RWPE1 (cell line): ENCODE measurements at places on chromosomes 11 and 22.

- DNase-seq = no peak
These were observed 91.1 kb downstream of the BRD1 start for GRCh38 chr22:49736538-49736937.

DNA sequence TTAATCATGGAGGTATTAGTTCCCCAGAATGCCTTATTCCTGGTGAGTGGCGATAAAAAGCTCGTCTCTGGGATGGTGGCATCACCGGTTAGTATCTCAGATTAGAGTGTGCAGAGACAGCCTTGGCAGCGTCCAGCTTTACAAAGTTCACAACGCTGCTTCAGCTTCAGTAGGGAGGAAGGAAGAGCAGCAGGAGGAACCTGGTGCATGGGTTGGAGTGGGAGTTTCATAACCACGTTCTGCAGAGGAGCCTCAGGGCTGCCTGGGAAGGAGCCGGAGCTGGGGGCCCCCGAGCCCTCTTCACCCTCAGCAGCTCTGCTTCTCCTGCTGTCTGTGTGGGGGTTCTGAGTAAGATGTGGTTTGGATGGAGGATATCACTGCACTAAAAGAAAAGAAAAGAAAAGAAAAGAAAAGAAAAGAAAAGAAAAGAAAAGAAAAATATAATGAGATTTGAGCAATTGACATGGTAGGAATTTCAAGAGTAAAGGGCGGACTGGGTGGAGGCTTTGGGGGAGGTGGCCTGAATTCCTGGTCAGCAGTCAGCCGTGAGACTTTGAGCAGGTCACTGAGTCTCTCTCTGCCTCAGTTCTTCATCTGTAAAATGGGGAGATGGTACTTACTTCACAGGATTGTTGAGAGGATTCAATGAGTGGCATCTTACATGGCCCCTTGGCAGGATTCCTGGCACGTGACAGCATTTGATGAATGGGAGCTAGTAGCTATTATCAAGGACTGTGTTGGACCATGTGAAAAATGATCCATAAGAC is 6.5 kb downstream of the ASPHD2 start:
- no peak for DNase-seq

GRCh38 chr11:128894685-128895084 is 3.5 kb downstream of the KCNJ5 start:
- no peak for DNase-seq

DNA sequence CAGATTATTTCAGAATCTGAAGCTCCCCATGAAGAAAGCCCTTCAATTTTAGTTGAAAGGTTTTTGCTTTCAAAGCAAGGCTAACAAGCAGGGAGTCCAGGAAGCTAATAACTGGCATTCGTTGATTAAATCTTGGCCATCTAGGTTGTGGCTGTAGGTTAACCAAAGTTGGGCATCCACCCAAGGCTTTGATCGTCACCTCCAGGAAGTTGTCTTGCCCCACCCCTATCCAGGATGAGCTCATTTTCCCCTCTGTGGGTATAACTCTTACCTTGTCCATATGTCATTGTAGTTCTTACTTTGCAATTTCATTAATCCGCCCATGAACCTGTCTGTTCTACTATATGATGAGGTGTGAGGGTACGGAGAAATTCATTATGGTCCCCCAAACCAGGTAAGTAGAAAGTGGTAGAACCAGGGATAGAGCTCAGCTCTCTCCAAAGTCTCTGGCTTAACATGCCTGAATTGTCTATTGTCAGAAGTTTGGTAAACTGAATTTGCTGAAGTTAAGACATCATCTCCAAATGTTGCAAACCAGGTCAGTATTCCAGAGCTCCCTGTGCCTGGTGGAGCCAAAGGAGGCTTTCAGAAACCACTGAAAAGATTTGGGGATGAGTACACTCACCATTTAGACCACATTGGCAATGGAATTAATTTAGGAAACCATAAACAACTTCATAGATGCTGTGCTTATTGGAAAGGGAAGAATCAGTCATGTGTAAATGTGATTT is 97.1 kb downstream of the CD44 start:
- peak; percentile 18 for DNase-seq

DNA sequence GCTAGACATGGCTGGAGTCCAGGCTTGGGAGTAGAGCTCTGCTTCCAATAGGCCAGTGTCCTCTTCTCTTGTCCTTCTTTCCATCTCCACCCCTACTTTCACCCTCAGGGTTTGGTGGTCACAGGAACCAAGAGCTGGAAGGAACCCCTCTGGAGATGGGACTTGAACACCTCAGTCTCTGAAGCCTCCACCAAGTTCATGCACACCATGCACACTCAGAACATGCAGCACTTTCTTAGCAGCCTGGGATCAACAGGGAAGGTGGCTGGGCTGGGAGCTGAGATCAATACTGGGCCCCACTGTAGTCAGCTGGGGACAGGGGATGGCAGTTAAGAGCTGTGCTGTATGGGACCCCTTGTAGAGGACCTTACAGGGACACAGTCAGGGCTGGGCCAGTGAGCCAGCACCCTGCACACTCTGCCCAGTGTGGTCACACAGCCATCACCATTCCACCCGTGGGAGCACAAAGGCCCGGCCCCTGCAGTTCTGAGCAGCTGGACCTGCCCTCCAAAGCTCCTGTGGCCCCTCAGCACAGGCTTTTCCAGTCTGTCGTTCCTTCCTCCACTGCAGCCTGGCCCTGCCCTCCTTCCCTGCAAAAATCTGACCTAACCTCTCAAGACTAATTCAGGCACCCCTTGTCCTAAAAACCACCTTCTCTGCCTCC is 47.7 kb downstream of the GAB4 start:
- no peak for DNase-seq

DNA sequence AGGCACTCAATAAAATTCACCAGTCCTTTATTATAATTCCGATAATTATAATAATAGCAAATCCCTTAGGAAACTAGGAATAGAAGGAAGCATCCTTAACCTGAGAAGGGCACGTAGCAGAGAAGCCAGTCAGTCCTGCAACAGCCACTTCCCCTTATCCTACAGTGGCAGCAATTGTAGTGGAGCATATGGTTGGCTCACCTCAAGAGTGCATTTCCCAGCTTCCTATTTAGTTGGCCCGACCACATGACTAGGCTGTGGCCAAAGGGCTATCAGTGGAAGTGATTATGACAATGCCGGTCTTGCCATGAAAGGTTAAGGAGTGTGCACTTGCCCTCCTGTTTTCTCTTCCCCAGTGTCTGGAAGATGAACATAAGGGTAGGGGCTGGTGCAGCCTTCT is 27.0 kb downstream of the TESMIN start:
- DNase-seq = no peak

- DNase-seq = no peak
These were observed 42.5 kb downstream of the CTSC start for GRCh38 chr11:88295028-88295427.

GRCh38 chr11:10606536-10607208 is 38.2 kb upstream of the LYVE1 start:
- no peak for DNase-seq

DNA sequence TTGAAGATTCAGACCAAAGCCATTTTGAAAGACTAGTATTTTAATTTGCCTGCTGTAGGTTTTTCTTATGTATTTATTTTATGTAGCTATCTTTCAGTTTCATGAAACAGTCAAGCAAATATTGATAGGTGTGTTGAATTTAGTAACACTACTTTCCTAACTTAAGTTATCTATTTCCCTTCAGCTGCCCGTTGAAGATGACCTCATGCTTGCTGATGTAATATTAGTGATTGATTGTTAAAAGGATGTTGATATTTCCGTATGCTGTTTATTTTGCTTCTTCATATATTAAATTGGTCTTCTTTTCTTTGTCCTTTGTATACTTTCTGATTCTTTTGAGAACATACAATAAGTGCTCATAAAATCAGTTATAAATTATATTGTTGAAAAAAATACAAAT is 86.8 kb upstream of the CHORDC1 start:
- DNase-seq = no peak

GRCh38 chr11:73520353-73521061 is 77.4 kb downstream of the FAM168A start:
- no peak for DNase-seq

- no peak for DNase-seq
These were observed 292.8 kb upstream of the RAG2 start for GRCh38 chr11:36890841-36891240.

GRCh38 chr11:16750417-16750816 is 12.0 kb downstream of the C11orf58 start:
- no peak for DNase-seq

- DNase-seq = no peak
These were observed 6.3 kb upstream of the LRRC32 start for GRCh38 chr11:76676636-76677457.

DNA sequence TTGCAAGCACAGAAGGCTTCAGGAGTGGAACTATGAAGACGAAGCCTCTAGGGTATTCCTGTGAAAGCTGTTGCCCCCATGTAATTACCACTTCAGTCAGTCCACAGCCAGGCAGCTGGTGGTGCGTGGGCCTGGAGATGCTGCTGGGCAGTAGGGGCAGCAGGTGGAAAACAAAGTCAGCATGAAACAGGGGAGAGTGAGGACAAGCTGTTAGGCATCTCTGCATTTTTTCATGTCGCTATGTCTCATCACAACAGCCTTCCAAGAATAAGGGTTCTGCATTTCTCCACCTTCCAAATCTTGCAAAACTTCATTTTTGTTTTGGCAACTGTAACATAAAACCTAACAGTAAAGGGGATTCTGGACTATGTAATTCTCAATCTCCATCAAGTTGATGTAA is 757.5 kb downstream of the NELL1 start:
- DNase-seq = no peak

GRCh38 chr22:46035380-46035741 is 58.4 kb upstream of the WNT7B start:
- no peak for DNase-seq

- DNase-seq = no peak
These were observed 2.4 kb downstream of the TRMT112 start for GRCh38 chr11:64314805-64315561.

DNA sequence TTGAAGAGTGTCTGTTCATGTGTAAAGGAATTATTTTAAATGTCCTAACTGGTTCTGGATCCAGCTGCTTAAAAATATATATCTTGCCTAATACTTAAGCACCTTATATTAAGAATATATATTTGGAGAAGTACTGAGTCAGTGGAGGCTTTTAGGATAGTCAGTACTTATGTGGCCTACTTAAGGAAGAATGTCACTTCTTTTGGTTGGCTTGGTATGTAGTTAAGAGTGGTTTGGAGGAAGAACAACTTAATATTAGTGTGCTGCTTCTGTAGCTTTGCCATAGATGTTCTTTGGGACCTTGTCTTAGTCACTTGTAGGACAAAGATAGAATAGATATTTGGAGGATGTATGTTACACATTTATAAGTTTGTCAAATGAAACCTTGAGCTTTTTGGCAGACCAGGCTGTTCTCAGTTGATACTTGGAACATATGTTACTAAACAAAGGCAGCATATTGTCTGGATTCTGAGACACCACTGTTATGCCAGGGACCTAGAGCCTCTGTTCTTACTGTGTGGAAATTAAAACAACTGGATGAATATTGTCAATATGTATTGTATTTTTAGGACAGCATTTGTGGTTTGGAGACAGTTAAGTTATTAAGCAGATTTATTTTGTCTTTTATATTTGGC is 4.9 kb downstream of the HIPK3 start:
- no peak for DNase-seq

- no peak for DNase-seq
These were observed 2.3 kb downstream of the POLR2L start for GRCh38 chr11:839875-840617.

DNA sequence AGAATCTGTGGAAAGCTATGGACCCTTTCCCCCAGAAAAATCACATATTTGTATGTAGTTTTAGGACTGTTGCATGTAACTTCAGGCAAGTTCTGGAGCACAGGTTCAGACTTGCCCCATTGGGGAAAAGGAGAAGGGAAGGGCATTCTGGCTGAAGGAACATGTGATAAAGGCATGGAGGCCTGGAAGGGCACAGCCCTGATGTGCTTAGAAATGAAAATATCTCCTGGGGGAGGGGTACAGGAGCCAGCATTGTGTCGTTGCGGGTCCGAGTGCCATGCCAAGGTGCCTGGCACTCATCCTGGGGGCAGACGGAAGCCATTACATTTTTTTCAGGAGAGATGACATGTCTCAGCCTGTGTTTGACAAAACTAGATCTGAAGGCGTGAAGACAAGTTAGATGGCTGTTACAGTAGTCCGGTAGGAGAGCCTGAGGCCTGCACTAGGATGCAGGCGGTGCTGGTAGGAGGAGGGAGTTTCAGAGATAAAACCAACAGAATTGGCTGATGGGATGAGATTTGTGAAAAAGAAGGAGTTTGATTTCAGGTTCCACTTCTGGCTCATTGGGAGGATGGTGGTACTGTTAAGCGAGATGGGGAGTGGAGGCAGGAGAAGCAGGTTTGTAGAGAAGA is 96.9 kb downstream of the TEAD1 start:
- DNase-seq = peak; percentile 70
